ENCODE measurements at places on chromosomes 3 and 15. TPM values are rescaled to one million over a fixed set of nuclear protein-coding genes. Genes with fewer than 3 reads are reported as not detected.

GRCh38 chr3:30269751-30270445 lies 336.5 kb upstream of the TGFBR2 start:
- no peak overlapping the region for H3K27ac ChIP-seq
- H3K36me3 ChIP-seq = no peaks in the 10 kb centered on the region
- no peaks in the 10 kb centered on the region for H3K4me1 ChIP-seq
- no peak for DNase-seq
- no peaks in the 10 kb centered on the region for H3K27me3 ChIP-seq
- no peak overlapping the region for H3K4me3 ChIP-seq

The DNAJA4 gene
- total RNA-seq = 11.1 TPM

The DUOXA1 gene
- not detected for total RNA-seq

DNA sequence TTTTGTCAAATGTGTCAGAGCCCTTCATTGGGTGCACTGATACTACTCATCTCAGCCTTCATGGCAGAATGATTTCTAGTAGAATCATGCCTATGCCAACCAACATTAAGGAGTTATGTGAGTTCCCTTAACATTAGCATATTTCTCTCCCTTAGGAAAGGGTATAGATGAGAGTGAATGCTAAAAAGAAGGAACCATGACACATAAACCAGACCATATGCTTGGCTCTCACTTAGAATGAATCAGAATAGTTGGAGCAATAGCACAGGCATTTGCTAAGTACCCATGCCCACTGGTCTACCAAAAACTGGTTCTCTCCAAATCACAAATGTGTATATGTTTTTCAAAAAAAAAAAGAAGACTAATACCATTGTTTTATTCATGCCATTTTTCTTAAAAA lies 51.1 kb downstream of the STRIT1 start:
- no peak for DNase-seq
- no peaks in the 10 kb centered on the region for H3K4me1 ChIP-seq
- no peak overlapping the region for H3K4me3 ChIP-seq
- no peak overlapping the region for H3K27ac ChIP-seq
- no peaks in the 10 kb centered on the region for H3K27me3 ChIP-seq

The SLC15A2 gene
- 0.41 TPM for total RNA-seq

The ITIH4 gene
- total RNA-seq = 1.5 TPM

DNA sequence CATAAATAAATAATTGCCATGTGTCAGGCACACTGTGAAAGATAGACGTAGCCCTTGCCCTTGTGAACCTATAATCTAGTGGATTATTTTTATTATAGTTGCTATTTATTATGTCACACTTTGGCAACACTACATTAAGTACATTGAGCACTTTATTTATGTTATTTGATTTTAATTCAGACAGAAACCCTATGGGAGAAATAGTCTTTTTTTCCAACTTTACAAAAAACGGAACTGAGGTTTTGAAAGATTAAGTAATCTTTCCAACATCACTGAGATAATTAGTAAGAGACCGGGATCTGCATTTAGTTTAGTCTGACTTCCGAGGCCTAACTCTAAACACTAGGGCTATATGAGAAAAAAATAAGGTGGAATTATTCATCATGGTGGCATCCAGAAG lies 2.8 kb upstream of the FILIP1L start:
- H3K27ac ChIP-seq = no peak overlapping the region
- H3K27me3 ChIP-seq = no peaks in the 10 kb centered on the region
- H3K4me3 ChIP-seq = no peak overlapping the region
- H3K4me1 ChIP-seq = no peaks in the 10 kb centered on the region
- no peaks in the 10 kb centered on the region for H3K36me3 ChIP-seq
- no peak for DNase-seq

DNA sequence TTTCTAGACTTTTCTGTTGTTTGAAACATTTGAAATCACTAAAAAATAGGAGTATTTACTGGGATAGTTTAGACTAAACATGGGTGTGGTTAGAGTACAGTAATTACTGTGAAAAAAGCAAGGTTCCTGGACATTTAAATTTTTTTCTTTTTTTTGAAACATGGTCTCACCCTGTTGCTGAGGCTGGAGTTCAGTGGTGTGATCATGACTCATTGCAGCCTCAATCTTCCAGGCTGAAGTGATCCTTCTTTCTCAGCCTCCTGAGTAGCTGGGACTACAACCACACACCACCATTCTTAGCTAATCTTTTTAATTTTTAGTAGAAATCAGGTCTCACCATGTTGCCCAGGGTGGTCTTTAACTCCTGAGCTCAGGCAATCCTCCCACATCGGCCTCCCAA lies 20.4 kb upstream of the CELF6 start:
- H3K27ac ChIP-seq = no peak overlapping the region
- no peak overlapping the region for H3K4me3 ChIP-seq
- H3K4me1 ChIP-seq = no peaks in the 10 kb centered on the region
- DNase-seq = no peak
- H3K36me3 ChIP-seq = no peaks in the 10 kb centered on the region

- no peaks in the 10 kb centered on the region for H3K36me3 ChIP-seq
- H3K27ac ChIP-seq = no peak overlapping the region
- no peak for DNase-seq
- no peaks in the 10 kb centered on the region for H3K27me3 ChIP-seq
These were observed 142.0 kb downstream of the GABRB3 start for GRCh38 chr15:26630857-26631256.
